ENCODE measurements at places on chromosomes 3 and 15.

DNA sequence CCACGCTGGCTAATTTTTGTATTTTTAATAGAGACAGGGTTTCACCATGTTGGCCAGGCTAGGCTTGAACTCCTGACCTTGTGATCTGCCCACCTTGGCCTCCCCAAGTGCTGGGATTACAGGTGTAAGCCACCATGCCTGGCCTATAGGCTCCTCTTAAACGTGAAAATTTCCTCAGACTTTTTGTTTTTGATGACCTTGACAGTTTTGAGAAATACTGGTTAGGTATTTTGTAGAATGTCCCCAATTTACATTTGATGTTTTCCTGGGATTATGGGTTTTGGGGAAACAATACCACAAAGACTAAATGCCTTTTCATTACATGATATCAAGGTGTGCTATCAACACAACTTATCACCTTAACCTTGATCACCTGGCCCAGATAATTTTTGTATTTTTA lies 20.7 kb downstream of the BCL2A1 start:
- no peak for DNase-seq

GRCh38 chr3:195916291-195916690 lies 7.9 kb upstream of the TNK2 start:
- no peak for DNase-seq

DNA sequence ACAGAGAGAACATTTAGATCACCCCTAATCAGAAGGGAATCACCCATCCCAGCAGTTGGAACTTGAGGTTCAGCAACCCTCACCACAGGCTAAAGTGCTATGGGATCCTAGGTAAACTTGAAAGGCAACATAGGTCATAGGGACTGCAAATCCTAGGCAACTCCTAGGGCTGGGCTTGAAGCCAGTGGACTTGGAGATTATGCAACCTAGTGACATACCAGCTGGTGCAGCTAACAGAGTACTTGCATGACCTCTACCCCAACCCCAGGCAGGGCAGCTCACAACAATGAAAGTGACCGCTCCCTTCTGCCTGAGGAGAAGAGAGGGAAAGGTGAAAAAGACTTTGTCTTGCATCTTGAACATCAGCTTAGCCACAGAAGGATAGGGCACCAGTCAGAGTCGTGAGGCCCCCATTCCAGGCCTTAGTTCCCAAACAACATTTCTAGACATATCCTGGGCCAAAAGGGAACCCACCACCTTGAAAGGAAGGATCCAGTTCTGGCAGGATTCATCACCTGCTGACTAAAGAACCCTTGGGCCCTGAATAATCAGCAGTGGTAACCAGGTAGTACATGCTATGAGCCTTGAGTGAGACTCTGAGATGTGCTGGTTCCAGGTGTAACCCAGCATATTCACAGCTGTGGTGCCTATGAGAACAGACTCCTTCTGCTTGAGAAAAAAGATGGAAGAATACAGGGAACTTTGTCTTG lies 37.6 kb upstream of the FBN1 start:
- DNase-seq, result no peak

- no peak for DNase-seq
Observed at GRCh38 chr3:136956971-136957370, 812 bp upstream of the IL20RB start.

DNA sequence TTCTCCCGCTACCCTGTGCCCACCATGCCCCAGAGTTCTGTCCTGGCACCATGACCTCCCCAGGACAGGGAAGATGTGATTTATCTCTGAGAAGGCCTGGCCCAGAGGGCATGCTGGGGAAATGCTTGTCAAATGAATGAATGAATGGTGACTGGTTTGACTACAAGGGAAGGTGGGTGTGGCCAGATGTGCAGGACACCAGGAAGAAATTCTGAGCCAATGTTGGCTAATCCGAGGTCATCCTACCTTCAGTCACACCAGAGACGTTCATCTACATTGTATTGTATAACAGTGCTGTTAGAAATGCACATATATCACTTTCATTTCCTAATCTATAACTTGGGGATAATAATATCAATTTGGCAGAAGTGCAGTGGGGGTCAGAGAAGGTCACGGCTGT lies 138.4 kb downstream of the FAM43A start:
- no peak for DNase-seq

DNA sequence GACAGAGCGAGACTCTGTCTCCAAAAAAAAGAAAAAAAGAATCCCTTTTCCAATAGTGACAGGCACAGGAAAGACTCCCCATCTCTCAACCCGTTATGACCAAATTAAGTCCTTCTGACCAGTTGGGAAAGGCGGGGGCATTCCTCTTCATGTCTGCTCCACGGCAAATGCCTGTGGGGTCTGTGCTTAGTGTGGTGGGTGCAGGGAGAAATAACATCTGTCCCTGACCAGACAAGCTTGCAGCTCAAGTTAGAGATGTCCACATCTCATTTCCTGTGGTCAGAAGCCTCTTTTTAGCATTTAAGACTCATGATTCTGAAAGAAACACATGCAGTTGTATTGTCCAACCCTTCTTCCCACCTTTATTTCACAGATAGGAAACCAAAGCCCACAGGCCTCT lies 16.2 kb downstream of the PLA1A start:
- DNase-seq, result no peak

- no peak for DNase-seq
Observed at GRCh38 chr3:100260081-100260684, 609 bp upstream of the TBC1D23 start.

DNA sequence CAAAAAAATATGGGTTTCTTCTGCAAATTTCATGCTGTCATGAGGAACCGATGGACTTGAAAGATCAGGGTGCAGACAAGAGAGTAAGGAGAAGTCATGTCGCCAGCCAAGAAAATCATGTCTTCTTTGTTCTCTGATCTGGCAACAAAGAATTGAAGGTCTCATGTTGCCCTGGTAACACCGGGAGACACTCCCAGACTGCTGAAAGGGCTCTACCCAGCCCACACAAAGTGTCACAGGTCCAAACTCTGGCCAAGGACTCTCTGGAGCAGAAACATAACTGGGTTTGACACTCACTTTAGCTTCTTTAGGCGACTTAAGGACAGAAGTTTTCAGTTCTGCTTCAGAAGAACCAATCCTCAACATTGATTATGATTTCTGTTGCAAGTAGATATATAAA lies 42.9 kb downstream of the SIDT1 start:
- DNase-seq, result no peak

GRCh38 chr3:157573281-157573680 lies 70.1 kb upstream of the VEPH1 start:
- no peak for DNase-seq

DNA sequence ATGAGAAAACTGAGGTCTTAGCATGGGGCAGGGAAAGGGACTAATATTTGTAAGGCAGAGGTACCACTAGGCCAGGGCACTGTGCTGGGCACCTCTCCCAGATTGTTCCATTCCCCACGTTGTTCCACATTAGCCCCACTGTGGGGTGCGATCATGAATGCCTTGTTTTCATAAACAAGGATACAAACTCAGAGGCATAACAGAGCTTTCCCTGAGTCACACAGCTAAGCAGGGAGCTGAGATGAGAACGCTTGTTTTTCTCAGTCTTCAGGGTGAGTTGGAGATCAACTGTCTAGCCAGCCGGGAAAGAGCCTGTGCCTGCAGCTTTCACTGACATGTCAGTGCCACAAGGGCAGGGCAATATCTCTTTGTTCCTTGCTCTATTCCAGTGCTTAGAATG lies 47.9 kb upstream of the ITGA11 start:
- no peak for DNase-seq

- no peak for DNase-seq
Observed at GRCh38 chr15:23564821-23565394, 566 bp upstream of the MKRN3 start.

DNA sequence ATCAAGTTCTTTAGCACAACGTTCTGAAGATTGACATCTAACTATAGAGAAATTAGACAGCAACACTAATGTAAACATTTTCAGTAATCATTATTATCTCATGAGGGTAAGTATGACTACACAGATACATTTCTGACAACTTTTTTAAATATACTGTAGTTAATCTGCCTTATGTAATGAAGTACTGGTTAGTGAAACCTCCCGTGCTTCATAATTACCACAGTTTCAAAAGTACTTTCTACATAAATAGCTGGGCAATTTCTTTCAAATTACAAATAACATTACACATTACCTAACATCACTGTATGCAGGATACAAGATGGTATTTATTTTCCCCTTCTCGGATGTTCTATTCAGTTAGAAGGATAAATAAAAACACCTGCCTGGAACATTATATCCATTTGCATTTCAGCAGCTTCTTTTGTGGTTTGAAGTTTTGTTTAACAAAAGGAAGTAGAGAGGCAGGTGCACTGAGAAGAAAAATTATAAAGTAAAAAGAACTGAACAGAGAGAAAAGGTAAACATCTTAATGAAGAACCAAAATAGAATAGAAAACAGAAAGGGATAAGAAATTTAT lies 1241.5 kb upstream of the GBE1 start:
- no peak for DNase-seq

DNA sequence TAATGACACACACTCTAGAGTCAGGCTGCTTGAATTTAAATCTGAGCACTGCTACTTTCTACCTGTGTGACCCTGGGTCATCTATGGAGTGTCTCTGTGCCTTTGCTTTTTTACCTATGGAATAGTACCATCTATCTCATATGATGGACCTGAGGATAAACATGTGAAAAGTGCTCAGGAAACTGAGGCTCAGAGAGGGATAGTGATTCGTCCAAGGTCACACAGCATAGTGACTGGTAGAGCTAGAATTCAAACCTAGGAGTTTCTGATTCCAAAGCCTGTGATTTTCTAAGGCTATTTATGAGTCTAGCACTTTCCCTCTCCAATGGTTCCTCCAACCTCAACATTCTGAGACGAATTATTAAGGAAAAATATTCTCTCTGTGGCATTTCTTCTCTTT lies 32.0 kb upstream of the RAF1 start:
- no peak for DNase-seq

GRCh38 chr15:65790694-65791334 lies 1.3 kb downstream of the DENND4A start:
- DNase-seq, result peak; percentile 40

DNA sequence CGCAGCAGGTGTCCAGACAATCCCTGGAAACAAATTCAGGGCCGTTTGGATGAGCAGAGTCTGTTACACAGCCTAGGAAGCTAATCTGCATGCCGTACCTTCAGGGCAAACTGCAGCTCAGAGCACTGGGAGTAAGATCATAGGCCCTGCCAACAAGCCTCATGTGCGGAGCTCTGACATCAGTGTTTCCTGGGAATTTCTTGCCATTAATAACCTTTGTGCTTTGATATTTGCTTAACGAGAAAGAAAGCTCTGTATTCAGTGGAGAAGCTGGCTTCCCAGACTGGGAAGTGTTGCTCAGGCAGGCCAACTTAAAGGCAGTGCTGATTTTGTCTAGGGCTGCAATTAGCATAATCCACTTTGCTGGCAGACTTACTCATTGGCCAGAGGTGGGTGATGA lies 116.1 kb upstream of the KLHL25 start:
- no peak for DNase-seq

GRCh38 chr15:101031213-101031612 lies 112.1 kb downstream of the LRRK1 start:
- no peak for DNase-seq

GRCh38 chr3:146536681-146537080 lies 7.7 kb downstream of the PLSCR1 start:
- no peak for DNase-seq

DNA sequence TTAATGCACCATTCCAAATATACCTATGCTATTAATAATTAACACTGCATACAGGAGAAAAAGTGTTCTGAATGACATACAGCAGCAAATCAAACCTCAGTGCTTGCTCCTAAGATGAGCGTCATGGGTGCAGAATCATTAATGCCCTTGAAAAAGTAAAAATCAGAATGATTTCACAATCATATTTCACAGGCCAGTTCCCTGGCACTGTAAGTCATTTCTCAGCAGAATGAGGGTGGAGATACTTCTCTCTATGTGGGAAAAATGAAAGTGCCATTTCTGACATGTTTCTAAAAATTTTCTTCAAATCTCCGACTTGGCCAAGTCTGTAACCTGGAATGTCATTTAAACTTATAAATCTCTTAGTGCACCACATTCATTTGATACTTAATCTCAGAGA lies 549.8 kb upstream of the AGTR1 start:
- no peak for DNase-seq

GRCh38 chr15:81899024-81899423 lies 146.8 kb downstream of the MEX3B start:
- DNase-seq, result no peak

DNA sequence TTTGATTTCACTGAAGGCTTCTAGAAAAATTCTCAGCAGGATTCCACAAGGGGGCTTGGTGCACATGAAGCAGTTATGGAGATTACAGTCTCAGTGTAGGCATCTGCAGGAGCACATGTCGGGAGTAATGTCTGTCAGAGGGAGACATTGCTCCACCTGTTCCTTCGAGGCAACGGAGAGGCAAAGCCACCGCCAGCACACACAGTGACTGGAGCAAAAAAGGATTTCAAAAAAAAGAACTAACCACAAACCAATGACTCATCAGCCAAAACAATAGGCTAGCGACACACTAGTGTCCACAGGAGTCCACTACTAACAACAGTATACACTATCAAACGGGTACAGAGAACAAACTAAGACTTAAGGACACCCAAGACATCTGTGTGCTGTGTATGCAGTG lies 68.9 kb downstream of the NPTN start:
- DNase-seq, result no peak

- peak; percentile 55 for DNase-seq
Observed at GRCh38 chr3:67083277-67083676, 85.2 kb downstream of the KBTBD8 start.

GRCh38 chr3:123344907-123345594 lies 103.8 kb downstream of the ADCY5 start:
- no peak for DNase-seq

- no peak for DNase-seq
Observed at GRCh38 chr3:126355777-126356372, 1.3 kb downstream of the KLF15 start.

DNA sequence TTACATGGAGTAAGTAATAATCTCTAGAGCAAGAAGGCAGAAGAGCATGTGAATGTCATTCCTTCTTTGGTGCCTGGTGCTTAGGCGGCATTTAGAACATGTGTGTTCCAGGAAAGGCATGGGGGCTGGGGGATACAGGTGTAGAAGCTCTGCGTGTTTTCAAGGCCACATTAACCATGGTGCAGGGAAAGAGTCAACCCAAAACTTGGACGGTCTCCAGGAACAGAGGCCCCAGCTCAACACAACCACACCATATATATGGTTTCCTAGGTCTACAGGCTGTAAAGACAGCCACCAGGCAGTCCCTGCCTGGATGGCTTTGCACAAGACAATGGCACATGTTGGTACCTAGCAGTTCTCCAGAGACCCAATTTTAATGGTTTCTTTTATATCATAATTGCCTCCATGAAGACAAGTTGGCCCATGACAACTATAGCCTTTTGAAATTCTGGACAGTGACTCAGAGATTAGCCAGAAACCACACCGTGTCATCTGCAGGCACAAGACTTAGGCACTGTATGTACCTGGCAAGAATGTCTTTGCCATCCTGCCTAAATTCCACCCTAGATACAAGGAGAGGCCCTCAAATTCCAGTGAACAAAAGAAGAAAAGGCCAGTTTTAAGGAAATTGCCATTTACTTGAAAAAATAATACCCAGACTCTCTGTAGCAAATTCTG lies 25.0 kb upstream of the DGKG start:
- DNase-seq, result no peak
